ENCODE measurements at places on chromosomes 7 and 10.

GRCh38 chr7:136637813-136638212 is 230.6 kb upstream of the CHRM2 start:
- DNase-seq, result no peak

- DNase-seq, result no peak
Observed at GRCh38 chr10:64173826-64174225, 652.6 kb downstream of the REEP3 start.

- DNase-seq, result no peak
Observed at GRCh38 chr7:29657288-29657687, 93.7 kb downstream of the PRR15 start.

DNA sequence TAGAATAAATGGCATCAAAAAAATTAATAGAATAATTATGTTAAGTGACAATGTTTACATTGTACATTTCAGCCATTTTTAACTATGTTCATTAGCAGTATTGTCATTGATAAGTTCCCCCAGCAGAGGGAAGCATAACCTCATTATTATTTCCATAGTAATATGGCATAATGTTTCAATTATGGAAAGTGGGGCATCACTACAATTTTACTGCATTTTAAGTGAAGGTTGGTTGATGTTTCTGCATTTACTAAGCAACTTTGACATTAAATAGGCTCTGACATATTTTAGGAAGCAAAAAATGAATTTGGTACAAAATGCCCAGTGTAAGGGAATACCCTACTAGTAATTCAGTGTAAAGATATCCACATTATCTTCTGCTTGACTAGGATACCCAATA is 218.3 kb downstream of the SEMA3A start:
- peak; percentile 45 for DNase-seq

- no peak for DNase-seq
Observed at GRCh38 chr10:70296406-70296899, 12.6 kb upstream of the NPFFR1 start.

- DNase-seq, result peak; percentile 9
Observed at GRCh38 chr10:72074574-72075375, 13.6 kb downstream of the SPOCK2 start.

DNA sequence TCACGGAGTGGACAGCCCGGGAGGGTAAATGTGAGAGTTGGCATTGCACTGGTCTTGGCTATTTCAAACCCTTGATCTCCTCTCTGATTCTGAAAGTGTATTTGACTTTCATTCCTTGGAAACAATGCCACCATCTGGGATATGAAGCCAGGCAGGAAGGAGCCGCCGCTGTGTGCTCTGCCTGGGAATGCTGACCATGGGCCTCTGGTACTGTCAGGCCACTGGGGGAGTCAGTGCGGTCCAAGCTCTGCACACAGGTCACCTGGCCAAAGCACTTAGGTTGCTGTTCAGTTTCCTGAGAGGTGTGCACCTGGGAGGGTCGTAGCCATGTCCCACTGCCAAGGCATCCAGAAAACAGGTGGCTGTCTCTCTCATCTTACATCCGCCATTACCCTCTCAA is 68.5 kb upstream of the SHH start:
- no peak for DNase-seq

DNA sequence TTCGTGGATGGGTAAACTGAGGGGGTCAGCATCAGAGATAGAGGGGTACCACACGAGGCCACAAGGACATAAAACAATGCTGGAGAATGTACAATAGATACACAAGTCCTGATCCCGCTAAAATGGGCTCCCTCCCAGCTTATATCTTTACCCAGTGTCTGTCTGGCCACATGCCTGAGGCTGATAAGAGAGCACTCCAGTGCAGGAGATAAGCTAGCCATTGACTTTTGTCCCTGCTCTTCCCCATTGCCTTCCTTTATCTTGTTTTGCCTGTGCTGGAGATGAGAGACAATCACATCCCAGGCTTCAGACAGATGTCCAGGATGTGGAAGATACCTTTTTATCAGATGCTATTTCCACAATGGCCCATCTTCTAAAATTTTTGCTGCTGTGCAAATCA is 6.0 kb downstream of the GAD2 start:
- no peak for DNase-seq

- DNase-seq, result no peak
Observed at GRCh38 chr7:121480566-121481335, 84.6 kb upstream of the FAM3C start.

- no peak for DNase-seq
Observed at GRCh38 chr10:82267014-82267413, 392.0 kb downstream of the NRG3 start.

DNA sequence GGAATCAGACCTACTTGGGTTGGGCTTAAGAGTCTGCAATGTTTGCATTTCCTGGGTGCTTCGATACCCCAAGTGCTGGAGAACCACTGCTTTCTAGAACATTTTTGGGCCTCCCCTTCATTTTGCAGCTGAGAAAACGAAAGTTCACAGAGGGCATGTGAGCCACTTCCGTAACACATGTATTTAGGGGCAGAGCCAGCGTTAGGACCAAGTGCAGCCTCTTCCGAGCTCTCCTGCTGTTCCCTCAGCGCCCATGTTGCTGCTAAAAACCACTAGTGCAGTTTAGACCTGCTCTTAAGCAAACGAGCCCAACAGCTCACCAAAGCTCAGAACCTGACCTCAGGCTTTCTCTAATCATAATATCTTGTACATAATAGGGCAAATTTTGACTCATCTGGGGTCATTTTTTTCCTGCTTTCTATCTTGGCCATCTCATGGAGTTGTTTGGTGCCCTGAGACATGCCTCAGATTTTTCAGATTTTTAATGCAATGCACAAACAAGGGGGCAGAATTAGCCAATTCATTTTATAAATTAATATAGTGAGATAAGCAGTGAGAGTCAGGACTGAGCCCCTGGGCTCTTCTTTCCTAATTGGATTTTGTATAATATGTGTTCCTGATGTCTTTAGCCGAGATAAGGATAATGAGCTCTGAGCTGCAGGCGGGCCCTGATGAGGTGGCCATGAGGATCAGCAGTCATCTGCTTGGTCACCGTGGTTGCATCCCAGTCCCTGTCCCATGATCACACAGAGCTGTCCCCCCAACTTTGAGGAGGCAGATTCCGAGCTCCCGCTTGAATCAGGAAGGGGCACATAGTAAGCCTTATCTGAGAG is 12.9 kb downstream of the BAG3 start:
- DNase-seq, result no peak

DNA sequence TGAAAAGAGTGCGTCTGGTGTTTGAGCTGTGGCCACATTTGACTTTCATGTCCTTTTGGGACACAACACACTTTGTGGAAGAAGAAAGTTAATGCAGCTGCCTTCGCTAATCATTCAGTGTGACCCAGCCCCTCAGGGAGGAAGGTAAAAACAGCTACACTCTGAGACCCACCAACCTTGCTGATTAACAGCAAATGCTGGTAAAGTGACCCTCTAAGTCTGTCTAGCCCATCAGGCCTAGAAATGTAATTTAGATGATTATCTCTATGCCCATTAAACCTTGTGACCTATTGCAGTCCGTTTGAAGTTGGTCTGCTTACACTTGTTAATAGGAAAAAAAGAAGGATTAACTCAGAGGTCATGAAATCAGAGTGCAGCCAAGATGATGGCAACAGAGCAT is 161.9 kb upstream of the WNT16 start:
- no peak for DNase-seq

GRCh38 chr7:84813376-84813775 is 373.5 kb downstream of the SEMA3D start:
- DNase-seq, result no peak

DNA sequence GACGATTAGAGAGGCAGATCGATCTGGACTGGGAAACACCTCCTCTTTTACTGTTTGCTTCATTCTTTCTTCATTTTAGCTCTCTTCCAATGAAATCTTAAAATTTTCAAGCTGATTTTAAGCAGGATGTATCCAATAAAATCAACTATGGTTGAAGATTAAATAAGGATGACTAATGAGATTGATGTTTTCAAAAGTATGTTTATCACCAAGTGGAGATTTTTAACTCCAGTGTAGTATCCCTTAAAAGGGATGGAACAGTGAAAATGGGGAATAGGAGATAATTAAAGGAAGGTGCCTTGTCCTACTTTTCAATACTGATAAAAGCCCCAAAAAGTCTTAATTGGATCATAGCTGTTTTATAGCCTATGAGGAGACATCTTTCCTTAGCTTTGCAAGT is 11.6 kb upstream of the LIPF start:
- DNase-seq, result no peak

GRCh38 chr7:143422033-143422432 is 13.4 kb upstream of the EPHA1 start:
- no peak for DNase-seq

GRCh38 chr7:37982423-37982822 is 62.0 kb downstream of the EPDR1 start:
- DNase-seq, result no peak
